ENCODE measurements at places on chromosomes 3 and 15. TPM values are rescaled to one million over a fixed set of nuclear protein-coding genes. Genes with fewer than 3 reads are reported as not detected.

LRRC2 gene
- 1.9 TPM for total RNA-seq

SCG3 gene
- not detected for total RNA-seq

GRAMD2A gene
- not detected for total RNA-seq

UBAP1L gene
- 14.8 TPM for total RNA-seq

DYNLT2B gene
- total RNA-seq: 3.2 TPM

TNNC1 gene
- total RNA-seq: 2.8 TPM

TCAIM gene
- 13.4 TPM for total RNA-seq

HTR3E gene
- total RNA-seq: not detected

ASB14 gene
- not detected for total RNA-seq

FOXB1 gene
- total RNA-seq: not detected

HLTF gene
- 19.8 TPM for total RNA-seq

ZNF106 gene
- total RNA-seq: 36.7 TPM

FOXL2 gene
- not detected for total RNA-seq

CCDC54 gene
- total RNA-seq: not detected

GOLGA6D gene
- total RNA-seq: not detected

SPATA12 gene
- total RNA-seq: not detected

FGF7 gene
- not detected for total RNA-seq

SERINC4 gene
- 0.26 TPM for total RNA-seq

TMEM40 gene
- total RNA-seq: not detected

C3orf52 gene
- 1.4 TPM for total RNA-seq

ERICH6 gene
- not detected for total RNA-seq

FBXL22 gene
- total RNA-seq: 1.6 TPM

CFAP44 gene
- total RNA-seq: 15.2 TPM

BHLHE40 gene
- 54.1 TPM for total RNA-seq

ACKR4 gene
- 0.37 TPM for total RNA-seq

SLC9A9 gene
- 14.1 TPM for total RNA-seq

TRPM1 gene
- not detected for total RNA-seq

ARPP21 gene
- total RNA-seq: not detected

IREB2 gene
- total RNA-seq: 67.1 TPM

NEK11 gene
- total RNA-seq: 3.8 TPM

SLC6A20 gene
- 0.12 TPM for total RNA-seq

SMAD6 gene
- total RNA-seq: 0.51 TPM

IL5RA gene
- total RNA-seq: 0.73 TPM

LOXL1 gene
- 1.5 TPM for total RNA-seq

IL17RE gene
- 0.68 TPM for total RNA-seq

IL16 gene
- 143 TPM for total RNA-seq

ACTR8 gene
- total RNA-seq: 47.3 TPM

OXTR gene
- 0.10 TPM for total RNA-seq

UCN2 gene
- total RNA-seq: not detected

C3orf20 gene
- 0.82 TPM for total RNA-seq

POC1A gene
- 1.7 TPM for total RNA-seq

ISLR gene
- not detected for total RNA-seq
